ENCODE measurements at places on chromosomes 6 and 20.

DNA sequence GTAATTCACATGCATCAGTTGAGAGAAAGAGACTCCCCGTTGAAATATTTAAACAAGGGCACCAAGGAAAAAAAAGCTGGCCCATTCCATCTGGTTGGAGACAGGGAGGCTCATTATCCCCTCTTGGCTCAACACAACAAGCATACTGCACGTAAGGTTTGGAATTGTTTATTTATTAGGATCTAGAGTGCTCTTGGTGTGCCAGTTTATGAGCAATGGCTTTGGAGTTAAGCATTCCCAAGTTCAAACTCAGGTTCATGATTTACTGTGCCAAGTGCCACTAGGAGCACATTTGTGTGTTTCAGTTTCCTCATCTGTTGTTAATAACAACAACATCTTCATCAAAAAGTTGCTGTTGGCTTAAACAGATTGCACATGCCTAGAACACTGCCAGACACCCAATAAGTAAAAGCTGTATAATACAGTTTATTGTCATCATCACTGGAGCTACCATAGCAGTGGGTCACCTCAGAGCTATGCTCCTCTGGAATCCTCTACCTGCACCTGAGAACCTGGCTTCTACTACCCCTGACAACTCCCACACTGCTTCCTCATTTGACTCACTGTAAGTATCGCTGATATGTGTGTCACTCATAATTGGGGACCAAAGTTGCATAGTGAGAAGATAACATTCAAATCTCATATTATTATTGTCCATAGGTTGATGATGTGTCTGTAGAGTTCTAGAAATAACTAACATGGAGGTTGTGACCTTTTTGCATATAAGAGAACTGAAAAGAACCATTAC, 5.4 kb downstream of the SLC17A3 start:
- DNase-seq: no peak

DNA sequence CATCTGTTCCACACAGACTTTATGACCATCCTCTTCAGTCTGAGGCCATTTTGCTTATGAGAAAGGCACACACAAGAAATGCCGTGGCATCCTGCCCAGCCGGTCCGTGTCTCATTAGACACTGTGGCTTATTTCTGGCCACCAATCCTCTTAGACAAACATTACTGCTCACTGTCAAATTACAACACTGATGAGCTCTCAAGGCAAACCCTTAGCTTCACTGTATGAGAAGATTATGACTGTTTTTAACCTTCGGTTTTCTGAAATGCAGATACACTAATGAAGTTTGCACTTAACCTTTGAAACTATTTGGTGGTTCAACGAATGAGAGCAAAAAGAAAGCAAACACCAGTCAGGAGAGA, 50.5 kb upstream of the DST start:
- DNase-seq: no peak

- no peak for DNase-seq
These were observed 13.6 kb downstream of the IL17F start for GRCh38 chr6:52230685-52231084.

- DNase-seq: peak; percentile 67
These were observed 6.0 kb upstream of the PTPRA start for GRCh38 chr20:2867081-2867864.

GRCh38 chr20:14609328-14610221, 272.2 kb upstream of the FLRT3 start:
- no peak for DNase-seq

DNA sequence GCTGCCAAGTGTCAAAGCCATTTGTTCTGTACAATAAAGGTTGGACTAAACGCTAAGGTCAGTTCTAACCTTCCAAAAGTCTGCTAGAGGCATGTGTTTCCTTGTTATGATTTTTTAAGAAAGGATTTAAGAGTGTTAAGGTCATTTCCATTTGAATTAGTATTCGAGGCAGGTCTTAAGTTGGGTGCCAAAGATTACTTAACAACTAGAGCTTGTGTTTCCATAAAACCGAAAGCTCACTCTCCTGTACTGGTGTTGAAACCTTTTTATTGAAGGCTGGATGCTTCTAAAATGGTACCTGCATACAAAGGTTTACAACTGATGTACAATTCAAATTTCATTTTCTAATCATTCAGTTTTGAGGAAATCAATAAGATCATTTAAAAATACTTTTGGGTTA, 82.4 kb downstream of the RNF144B start:
- no peak for DNase-seq

- DNase-seq: no peak
These were observed 189.6 kb upstream of the MAN1A1 start for GRCh38 chr6:119539066-119539746.

DNA sequence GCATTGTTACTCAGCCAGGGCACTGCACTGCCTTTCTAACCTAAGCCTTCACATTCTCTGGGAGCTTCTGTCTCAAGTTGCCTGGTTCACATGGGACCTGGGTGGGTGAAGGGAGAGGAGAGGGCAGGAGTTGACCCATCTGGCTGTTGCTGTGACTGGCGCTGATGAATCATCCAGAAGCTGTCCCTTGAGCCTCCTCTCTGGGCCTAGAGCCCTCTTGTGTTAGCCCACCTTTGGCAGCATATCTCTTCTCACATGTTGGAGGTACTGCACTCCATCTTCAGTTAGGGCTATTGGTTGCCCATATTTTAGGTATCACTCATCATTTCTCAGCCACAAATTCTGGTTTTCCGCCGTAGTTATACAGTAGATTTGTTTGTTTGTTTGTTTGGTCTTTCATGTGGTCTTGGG, 19.8 kb downstream of the XRN2 start:
- DNase-seq: no peak

- no peak for DNase-seq
These were observed 276.7 kb downstream of the FARS2 start for GRCh38 chr6:5537967-5538366.

- DNase-seq: peak; percentile 54
These were observed 137.6 kb downstream of the AIG1 start for GRCh38 chr6:143198312-143198711.

GRCh38 chr6:24720131-24720603, 1.2 kb upstream of the C6orf62 start:
- DNase-seq: no peak

DNA sequence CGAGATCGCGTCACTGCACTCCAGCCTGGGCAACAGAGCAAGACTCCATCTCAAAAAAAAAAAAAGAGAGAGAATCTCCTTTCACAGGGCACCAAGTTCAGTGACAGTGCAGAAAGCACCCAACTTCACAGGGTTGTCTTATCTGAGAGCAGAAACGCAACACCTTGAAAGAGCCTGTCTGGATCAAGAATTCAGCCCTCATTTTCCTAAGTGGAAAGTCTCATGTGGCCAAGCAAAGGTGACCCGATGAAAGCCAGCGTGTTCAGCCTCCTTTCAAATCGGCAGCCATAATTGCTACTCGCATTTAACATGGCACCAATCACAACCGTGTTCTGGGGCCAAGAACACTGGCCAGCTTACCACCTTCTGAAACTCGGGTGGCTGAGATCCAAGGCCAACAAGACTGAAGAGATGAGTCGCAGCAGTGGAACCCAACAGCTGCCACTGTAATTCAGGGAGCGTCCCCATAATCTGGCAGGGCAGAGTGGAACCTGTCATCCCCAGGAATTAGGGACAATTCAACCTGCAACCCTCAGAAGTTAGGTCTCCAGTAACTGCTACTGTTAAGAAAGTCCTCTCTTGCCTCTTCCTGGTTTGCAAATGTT, 536.7 kb upstream of the JARID2 start:
- no peak for DNase-seq

- DNase-seq: no peak
These were observed 9.7 kb downstream of the MSH5 start for GRCh38 chr6:31749301-31750036.

DNA sequence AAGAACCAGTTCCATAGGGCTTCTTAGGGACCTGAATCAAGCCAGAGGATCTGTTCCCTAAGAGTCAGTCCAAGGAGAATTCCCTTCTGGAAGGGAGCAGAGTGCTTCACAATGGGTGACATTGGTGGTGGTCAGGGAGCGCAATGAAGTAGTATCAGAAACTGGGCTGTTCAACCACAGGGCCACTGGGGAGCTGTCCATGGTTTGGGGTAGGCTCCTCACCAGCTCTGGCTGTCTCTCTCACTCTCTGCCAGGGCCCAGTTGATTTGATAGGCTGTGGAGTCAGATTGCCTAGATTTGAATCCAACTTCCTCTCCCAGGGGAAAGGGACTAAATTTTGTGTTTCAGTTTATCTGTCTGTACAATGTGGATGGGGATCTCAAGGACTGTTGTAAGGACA, 36.7 kb upstream of the CHD6 start:
- no peak for DNase-seq

GRCh38 chr6:84766799-84767525, 2.6 kb upstream of the TBX18 start:
- no peak for DNase-seq

DNA sequence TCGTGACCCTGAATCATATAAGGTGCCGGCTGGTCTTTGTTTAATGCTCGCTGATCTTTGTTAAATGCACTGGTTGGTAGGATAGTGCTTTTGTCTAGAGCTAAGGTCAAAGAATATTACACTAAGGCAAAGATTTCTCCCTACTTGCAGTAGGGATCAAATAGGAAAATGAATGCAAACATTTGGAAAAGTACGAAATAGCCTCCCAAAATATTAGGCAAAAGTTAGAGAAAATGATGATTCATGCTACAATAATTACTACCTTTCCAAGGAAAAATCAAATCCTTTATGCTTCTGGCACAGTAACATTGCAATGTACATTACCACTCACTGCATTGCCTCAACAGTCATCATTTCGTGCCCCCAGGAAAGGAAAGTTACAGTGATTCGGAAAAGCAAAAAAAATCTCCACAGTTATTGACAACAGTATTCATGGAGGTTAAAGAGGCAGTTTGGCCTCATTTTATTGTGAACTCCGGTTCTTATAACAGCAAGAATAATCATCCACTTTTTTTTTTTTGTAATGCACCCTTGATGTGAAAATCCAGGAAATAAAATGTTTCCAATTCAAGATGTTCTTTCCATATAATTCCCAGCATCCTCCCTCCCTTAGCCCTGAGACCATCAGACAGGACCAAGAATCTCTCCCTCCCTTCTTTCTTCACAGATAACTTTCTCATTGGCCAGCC, 61.7 kb upstream of the ZMYND8 start:
- DNase-seq: no peak

GRCh38 chr6:54719633-54720032, 126.9 kb upstream of the FAM83B start:
- DNase-seq: no peak

- DNase-seq: no peak
These were observed 1.0 kb downstream of the BFSP1 start for GRCh38 chr20:17530153-17530552.

DNA sequence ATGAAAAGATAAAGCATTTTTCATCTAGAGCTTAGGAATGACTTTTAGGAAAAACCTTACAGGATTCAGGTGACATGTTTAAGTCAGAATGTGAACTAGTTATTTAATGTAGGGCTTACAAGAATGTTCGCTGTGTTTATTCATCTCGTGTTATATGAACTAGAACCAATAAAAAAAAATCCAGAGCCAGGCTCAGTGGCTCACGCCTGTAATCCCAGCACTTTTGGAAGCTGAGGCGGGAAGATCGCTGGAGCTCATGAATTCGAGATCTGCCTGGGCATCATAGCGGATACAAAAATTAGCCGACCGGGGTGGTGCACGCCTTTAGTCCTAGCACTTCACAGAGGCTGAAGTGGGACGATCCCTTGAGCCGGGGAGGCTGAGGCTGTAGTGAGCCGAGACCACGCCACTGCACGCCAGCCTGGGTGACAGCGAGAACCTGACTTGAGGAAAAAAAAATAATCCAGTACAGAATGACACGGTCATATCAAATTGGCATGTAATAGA, 46.3 kb downstream of the OR2B2 start:
- DNase-seq: no peak

- DNase-seq: no peak
These were observed 41.7 kb upstream of the TTPAL start for GRCh38 chr20:44433751-44434538.

DNA sequence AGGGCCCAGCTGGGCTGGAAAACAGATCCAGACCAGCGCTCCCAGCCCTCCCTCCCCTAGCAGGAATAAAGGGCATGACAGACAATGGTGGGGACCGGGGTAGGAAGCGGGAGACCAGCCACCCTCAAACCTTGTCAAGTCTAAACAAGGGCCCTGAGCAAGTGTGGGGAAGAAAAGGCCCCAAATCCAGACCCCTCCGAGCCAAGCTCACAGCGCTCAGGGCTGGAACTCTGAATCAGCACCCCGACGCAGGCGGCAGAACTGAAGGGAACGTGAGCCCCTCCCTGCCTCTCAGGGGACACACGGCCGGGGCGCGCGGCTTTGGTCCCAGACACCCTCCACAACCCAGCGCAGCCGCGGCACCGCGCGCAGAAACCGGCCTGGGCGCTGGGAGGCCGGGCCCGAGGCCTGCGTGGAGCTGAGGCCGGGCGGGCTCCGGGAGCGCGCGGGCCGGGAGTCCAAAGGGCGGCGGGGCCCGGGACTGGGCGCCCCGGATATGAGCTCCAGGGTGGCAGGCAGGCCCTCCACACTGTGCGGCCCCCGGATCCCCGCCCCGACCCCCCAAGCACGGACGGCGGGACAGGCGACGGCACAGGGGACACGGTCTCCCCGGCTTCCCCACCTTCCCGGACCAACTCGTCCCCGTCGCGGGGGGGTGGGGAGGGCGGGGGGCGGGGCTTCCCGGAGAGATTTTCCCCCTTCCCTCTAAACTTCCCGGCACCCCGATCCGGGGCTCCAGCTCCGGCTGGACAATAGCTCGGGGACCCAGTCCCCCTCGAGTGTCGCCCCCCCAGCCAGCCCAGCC, 641 bp downstream of the TEAD3 start:
- DNase-seq: no peak

- DNase-seq: no peak
These were observed 21.2 kb upstream of the TTPAL start for GRCh38 chr20:44454306-44454963.

- no peak for DNase-seq
These were observed 8.6 kb downstream of the FAM50B start for GRCh38 chr6:3857468-3858456.

GRCh38 chr6:144064402-144065212, 30.8 kb downstream of the SF3B5 start:
- DNase-seq: no peak

GRCh38 chr6:11485271-11485670, 52.3 kb upstream of the TMEM170B start:
- DNase-seq: no peak

GRCh38 chr6:31794866-31795615, 511 bp downstream of the VARS1 start:
- no peak for DNase-seq

DNA sequence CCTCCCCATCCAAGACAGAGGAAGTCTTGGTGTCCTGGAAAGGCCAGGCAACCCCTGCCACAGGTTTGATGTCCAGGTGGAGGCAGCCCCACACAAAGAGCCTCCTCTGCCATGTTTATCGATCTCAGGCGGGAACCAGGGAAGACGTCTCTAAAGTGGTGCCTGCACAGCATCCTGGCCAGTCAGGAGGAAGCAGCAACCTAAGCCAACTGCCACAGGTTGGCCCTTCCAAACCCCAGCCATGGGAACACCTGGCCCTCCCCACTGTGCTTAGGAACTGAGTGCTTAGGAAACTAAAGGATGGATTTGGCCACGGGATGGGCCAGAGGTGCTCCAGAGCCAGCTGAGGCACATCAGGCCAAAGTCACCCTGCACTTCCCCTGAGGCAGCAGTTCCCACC, 56.9 kb downstream of the CSE1L start:
- DNase-seq: no peak

GRCh38 chr6:57256541-57256940, 34.4 kb upstream of the RAB23 start:
- no peak for DNase-seq
